ENCODE measurements at places on chromosomes 3 and 15.

DNA sequence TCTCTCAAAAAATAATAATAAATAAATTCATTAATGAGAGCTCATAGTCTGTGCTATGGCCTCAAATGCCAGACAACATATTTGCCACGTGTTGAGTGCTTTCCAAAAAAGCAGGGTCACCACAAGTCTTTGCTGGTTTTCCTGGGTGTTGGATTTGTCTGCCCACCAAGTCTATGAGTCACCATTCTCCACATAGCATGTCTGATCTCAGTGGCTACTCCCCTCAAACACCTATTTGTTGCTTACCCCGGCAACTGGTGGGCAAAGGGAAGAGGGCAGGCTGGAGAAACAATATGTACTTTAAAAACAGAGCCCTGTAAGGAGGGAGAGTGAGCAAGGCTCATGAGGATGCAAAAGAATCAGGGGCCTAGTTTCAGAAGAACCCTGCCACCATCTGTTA is 120.0 kb upstream of the ARRDC4 start:
- no peak for DNase-seq

GRCh38 chr3:101665357-101665756 is 11.6 kb downstream of the ZBTB11 start:
- DNase-seq, result no peak

- no peak for DNase-seq
Observed at GRCh38 chr3:41464401-41464800, 265.1 kb downstream of the CTNNB1 start.

GRCh38 chr15:39363761-39364586 is 216.9 kb upstream of the THBS1 start:
- DNase-seq, result no peak

- DNase-seq, result no peak
Observed at GRCh38 chr3:62233065-62233464, 140.3 kb downstream of the FEZF2 start.

- DNase-seq, result no peak
Observed at GRCh38 chr3:172256101-172256734, 192.0 kb downstream of the GHSR start.

DNA sequence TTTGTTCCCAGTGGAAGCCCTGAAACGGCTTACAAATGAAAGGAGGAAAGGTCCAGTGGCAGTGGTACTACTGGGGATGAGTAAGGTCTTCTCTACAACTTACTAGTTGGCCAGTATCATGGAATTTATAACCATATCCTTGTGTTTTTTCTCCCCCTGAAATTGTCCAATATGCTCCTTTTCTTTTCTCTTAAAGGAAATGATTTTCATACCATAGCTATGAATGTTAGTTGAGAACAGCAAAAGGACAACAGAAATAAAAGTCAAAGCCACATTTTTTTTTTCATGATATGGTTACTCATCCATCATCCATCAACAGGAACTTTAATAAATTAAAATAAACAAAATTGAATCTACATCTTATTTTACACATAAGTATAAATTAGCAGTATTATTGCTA is 450.4 kb downstream of the MFSD1 start:
- no peak for DNase-seq

GRCh38 chr3:64278625-64279024 is 53.4 kb upstream of the PRICKLE2 start:
- DNase-seq, result no peak

All from NCI-H1092 (cell line).